ENCODE measurements at places on chromosomes 2 and 18. TPM values are rescaled to one million over a fixed set of nuclear protein-coding genes. Genes with fewer than 3 reads are reported as not detected.
A peak's percentile ranks its signal among the peaks of the same experiment; 100 is the strongest.

DNA sequence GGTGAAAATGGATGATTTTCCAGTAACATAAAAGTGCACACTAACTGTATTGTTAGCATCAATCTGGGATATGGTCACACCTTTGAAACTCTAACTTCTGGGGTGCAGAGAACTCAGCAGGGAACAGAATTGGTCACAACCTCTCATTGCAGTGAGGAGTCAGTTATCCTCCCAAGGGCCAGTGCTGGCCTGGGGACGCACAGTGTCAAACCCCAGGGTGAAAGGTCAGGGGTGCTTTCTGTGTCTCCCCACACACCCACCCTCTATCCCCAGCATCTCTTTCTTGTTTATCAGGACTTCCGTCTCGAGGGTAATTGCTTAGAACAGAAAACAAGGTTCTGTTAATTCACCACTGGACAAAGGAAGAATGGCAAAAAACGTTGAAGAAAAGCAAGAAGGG is 208.7 kb downstream of the DLGAP1 start:
- DNase-seq = no peak

GRCh38 chr18:2894841-2895370 is 48.1 kb downstream of the EMILIN2 start:
- no peak for DNase-seq

DNA sequence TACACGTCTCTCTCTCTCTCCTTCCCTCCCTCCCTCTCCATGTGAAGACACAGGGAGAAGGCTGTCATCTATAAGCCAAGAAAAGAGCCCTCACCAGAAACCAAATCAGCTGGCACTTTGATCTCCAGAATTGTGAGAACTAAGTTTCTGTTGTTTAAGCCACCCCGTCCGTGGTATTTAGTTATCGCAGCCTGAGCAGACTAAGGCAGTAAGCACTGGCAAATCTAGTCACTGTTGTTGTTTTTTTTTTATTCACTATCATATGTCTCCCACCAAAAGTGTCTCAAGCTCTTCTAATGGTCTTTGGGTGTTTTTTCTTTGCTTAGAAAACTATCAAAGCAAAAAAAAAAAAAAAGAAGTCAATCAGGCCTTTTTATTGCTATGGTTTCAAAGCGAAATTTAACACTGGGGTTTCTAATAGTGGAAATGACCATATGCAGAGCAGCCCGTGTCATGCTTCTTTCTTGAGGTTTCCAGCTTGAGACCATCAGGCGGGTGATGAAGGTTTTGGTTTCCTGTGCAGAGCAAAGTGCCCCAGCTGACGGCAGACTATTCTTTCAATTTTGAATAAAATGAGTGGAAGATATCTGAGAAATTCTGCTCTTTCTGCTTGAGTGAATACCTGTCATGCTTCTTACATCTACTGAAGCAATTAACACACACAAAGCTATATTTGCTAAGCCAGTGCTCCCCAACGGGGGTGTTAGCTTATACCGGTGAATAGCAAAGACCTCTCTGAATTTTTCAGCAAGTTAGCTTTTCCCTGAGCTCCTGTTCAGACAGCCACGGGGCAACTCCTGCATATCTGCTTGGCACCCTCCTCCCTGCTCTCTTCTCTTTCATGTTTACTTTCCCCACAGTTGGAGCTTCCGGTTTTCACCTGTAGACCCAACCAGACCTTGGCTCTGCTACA is 394.1 kb upstream of the ATP5MC3 start:
- DNase-seq = no peak

The TFCP2L1 gene
- 0.30 TPM for total RNA-seq

- DNase-seq = peak; percentile 68
Measured at GRCh38 chr2:240441326-240441992, 6.0 kb downstream of the GPC1 start.

The REG1B gene
- not detected for total RNA-seq

- DNase-seq = no peak
Measured at GRCh38 chr2:107322416-107322815, 436.4 kb upstream of the ST6GAL2 start.

DNA sequence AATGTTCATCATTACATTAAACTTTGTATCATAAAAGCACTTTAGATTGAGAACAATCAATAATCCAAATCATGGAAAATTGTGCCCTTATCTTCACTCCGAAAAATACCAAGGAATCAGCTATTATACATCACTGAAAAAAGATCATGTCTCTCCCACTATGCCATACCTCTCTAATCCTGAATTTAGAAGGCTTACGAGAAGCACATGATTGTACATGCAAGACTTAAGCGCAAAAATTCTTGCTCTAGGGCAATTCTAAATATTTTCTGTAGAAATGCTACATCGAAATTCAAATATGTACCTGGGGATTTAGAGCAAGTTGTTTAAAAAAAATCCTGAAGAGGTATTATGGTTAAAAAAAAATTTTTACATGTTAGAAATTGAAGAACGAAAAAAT is 1.3 kb downstream of the CYTIP start:
- DNase-seq = no peak

- no peak for DNase-seq
Measured at GRCh38 chr2:49972699-49973098, 818.4 kb upstream of the FSHR start.

- no peak for DNase-seq
Measured at GRCh38 chr18:24868311-24868710, 407.9 kb downstream of the HRH4 start.

Measured in Right ventricle myocardium inferior (tissue), 1 donor.